Upper lobe of left lung (tissue), 6 donors: ENCODE measurements at places on chromosomes 6 and 20. TPM values are rescaled to one million over a fixed set of nuclear protein-coding genes. Genes with fewer than 3 reads are reported as not detected.

GRCh38 chr20:44576297-44576696 lies 6.1 kb upstream of the PKIG start:
- no peak for DNase-seq

DNA sequence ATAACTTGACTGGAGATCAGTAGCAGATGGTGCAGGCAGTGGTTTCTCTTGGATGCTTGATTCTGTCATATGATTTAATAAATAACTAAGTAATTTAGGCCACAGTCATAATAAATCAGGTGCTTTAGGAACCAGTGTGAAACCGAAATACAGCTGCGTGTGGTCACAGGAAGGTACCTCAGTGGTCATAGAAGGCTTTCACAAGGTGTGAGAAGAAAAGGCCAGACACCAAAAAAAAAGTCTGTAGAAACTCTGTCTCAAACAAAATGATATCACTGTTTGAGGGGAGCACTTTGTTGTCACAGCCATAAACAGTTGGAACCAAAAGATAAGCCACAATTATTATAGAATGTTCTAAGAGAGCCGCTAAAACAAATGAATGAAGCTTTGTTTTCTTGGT lies 56.5 kb downstream of the ARMC2 start:
- DNase-seq = no peak

GRCh38 chr20:53602661-53603060 lies 9.0 kb upstream of the ZNF217 start:
- no peak for DNase-seq

DNA sequence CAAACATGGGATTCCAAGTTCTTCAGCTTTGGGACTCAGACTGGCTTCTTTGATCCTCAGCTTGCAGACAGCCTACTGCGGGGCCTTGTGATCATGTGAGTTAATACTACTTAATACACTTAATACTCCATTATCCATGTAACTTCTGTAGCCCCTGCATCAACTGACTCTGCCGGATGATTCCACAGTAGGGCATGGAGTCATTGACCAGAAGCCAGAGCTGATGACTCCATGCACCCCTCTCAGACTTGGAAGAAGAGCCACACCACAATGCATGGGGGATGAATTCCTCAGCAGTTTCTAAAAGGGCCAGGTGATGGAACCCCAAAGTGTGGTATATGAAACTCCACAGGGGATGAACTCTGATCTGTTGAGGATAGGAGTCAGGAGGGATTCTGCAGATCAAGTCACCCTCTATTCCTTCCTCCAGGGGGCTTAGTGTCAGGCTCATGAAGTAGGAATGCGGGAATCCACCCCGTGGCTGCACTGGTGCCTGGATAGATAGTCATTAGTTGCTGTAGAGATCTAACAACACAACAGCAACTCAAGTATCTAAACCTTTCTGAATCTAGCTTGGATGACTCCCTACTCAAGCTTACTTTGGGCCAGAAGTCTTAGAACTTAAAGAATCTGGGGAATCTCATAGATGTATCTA lies 70.2 kb downstream of the GPR6 start:
- no peak for DNase-seq

- peak; percentile 90 for DNase-seq
Measured at GRCh38 chr20:62361799-62362589, 5.1 kb downstream of the LAMA5 start.

GRCh38 chr6:49252901-49253300 lies 210.2 kb downstream of the MMUT start:
- no peak for DNase-seq

- DNase-seq = no peak
Measured at GRCh38 chr6:6746970-6747338, 158.4 kb downstream of the LY86 start.

GRCh38 chr20:7346562-7346961 lies 579.1 kb downstream of the BMP2 start:
- no peak for DNase-seq

DNA sequence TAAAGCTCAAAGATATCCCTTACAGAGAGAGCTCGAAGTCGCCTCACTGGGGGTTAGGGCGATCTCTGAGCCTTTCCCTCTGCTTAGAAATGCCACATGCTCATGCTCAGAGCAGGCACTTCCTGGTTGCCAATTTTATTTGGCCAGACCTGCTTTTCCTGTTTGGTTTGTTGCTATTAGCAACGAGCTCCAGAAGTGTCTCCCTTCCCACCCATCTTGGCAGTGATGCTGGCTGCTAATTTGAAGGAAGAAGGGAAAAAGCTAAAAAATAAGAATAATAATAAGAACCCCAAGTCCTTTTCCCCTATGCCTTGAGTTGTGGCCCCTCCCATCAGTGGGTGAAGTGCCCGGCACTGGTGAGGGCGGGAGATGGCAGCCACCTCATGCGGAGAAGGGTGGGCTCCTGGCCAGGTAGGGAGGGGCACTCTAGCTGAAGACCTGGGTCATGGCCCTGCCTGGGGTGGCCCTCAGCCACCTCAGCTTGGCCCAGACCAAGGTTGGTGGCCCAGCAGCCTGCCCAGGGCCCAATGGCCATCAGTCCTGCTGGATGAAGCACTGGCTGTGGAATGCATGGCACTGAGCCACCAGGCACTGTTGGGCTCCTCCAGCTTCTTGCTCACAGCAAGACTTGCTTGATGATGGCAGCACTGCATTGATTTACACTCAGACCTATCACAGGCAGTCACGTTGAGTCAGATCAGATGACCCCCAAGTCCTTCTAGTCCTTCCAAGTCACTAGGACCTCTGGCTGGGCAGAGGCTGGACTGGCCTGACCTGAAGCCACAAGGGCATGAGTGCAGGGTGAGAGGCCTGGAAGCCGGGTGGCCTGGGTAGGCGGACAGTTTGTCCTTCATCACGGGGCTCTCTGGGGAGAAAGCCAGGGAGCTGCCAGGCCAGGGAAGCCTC lies 79.0 kb downstream of the SYNJ2 start:
- peak; percentile 70 for DNase-seq

The FLRT3 gene
- total RNA-seq = 19.2 TPM

The WFDC2 gene
- total RNA-seq = 130 TPM

The NSFL1C gene
- 48.0 TPM for total RNA-seq
